ENCODE measurements at places on chromosomes 5 and 9.

GRCh38 chr9:34954225-34954624 is 3.9 kb upstream of the PHF24 start:
- no peak for DNase-seq

DNA sequence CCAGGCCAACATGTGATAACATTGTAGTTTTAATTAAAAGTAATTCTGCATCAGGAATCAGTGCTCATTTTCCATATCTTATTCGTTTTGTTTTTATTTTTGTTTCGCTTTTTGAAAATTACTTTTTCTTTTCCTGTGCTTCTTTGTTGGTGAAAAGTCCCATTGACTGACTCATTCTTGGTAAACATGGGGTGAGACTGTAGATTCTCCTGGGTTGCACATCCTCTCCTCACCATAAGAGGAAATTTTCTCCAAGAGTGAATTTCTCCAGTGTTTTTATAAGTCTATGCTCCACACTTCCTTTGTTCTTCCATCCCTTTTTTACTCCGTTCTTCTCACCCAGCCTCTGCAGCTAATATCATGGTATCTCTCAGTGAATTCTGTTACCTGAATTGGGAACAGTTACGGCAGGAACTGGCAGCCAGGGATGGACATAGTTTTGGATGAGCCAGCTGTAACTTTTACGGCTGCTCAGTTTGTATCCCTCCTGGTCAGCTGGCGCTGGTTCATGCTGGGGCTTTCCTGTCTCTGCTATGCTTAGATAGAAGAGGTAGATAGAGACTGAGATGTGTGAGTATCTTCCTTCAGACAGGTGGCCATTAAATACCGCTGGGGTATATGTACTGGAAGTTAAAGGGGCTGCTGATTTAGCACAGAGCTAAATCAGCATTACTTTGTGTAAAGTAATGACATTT is 80.0 kb downstream of the MAN2A1 start:
- no peak for DNase-seq

DNA sequence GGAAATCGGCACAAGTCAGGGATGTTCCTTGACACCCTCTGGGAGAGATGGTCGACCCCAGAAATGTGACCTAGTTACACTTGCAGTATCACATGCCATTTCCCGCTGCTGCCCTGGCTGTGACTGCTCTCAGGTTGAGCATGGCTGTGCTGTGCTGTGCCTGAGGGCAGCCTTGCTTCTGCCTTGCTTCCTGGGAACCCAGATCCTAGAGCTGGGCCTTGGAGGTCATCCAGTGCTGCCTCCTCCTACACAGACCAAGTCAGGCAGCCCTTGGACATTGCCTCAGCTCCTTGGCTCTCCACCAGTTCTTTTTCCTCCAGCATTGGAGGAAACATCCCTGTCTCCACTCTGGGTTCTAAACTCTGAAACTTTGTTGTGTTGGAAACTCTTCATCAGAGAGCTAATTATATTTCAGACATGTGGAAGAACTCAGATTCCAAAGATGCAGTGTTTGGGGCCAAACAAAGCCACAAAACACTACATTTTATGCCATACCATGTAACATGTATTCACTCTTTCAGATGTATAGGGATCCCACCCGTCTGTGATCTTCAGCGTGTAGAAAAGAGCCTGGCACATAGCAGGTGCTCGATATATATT is 6.1 kb downstream of the MAMDC2 start:
- no peak for DNase-seq

DNA sequence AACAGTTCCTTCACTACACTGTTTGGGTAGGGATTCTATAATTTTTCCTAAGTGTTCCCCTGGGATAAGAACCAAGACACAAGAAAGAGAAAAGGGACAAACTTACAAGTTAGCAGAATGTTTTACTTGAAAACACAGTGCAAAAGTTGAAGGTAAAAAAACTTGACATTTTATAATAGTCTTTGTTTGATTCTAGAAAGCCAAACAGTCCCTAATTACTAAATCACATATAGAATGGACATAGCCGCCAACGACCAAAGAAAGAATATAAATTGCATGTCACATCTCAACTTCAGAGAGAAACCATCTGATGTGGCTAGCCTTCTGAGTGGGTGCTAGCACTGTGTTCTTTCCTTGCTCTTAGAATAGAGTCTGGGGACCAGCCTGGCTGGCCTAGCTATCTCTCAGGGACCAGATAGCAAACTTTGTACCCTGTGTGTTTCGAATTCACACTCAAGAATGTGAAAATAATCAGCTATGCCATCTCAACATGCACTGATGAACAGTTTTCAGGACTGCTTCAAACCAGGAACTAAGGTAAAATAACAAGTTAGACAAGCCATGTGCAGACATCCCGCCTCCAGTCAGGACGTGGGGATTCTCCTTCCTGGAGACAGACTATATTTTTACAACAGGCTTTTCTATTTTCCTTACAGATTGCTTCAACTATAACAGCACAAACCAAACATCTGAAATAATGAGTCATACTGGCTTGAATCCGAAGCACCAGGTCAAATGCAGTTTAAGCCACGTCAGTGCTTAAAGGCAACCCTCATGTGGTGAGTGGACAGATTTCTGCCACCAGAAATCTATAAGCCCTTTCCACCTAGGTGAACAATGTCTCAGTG is 53.7 kb downstream of the LHFPL2 start:
- peak; percentile 67 for DNase-seq

DNA sequence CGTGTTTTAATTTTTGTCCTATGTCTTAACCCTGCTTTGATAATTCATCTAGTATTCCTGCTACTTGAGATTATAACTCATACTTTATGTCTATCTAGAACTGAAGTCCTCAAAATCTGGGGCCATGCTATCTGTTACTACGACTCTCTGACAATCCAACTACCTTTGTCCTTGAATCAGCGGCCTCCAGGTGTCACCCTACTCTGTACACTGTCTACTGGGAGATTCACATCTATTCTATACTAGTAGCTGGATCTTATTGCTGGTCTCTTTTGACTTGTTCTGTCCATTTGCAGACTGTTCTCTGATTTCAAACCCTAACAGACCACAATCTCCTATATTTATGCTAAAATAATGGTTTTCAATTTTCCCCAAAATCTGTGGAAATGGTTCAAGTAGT is 225.5 kb upstream of the ELAVL2 start:
- no peak for DNase-seq

- DNase-seq = no peak
Observed at GRCh38 chr5:150848271-150848670, 1.9 kb downstream of the IRGM start.

GRCh38 chr9:72788966-72789735 is 163.7 kb downstream of the ALDH1A1 start:
- no peak for DNase-seq
